ENCODE measurements at places on chromosomes 3 and 15.

DNA sequence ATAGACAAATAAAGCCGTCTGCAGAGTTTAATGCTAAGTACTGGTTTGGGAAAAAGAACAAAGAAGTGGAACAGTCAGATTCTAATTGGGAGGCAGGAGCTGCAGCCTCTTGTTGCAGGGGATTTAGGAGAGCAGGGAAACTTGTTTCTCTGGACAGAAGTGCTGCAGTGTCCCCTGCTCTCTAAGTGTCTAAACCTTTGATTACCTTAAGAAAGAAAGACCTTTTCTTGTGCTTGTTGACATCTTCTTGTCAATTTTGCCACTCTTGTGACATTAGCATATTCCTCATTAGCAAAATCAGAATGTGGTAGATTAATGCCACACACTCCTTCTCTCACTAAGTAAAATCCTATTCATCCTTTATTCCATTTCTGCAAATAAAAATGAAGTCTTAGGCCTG lies 38.8 kb downstream of the TRAT1 start:
- no peak for DNase-seq

DNA sequence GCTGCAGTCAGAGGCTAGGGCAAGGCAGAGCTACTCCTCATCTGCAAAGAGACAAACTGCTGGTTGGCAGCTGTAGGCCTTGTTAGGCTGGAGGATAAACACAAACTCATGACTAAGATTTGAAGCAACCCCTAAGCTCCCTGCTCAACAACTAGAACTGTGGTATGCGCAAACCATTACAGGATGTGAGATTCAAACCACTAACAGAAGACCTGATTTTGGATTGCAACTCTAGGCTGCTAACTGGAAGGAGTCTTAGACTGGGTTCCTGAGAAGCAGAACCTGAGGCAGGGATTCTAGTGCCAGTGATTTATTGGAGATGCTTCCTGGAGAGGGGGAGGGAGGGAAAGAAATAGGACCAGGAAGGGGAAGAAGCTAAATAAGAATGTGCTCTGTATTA lies 22.5 kb downstream of the CCR4 start:
- peak; percentile 30 for DNase-seq

DNA sequence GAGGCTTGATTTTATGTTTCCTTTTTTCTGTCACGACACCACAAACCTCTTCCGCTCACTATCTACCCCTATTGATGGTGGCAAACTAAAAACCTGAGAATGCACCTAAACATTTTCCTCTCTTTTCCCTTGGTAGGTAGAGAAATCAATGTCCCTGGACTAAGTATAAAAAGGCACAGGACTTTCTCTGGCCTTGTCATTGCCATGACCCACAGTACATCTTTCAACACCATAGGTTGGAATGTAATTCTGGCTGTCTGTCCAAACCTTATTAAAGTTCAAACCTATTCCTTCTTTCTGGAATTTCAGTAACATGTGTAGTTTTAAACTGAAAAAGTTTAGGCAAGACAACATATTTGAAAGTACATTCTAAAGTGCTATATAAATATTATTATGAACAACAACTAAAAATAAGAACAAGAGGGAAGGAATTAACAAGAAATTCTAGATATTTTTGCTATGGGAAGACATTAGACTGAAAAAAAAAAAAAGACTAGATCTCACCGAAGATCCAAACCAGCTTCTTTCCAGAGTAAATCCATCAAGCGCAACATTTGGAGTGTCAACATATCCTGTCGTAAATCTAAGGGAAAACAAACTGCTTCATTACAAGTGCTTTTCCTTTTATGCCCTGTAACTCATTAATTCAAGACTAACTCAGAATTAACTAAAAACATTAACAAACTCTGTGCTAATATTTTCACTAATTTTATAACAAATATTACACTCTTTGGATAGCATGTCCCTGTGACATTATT lies 73.1 kb downstream of the FAIM start:
- no peak for DNase-seq

GRCh38 chr15:39443659-39444219 lies 137.1 kb upstream of the THBS1 start:
- no peak for DNase-seq

DNA sequence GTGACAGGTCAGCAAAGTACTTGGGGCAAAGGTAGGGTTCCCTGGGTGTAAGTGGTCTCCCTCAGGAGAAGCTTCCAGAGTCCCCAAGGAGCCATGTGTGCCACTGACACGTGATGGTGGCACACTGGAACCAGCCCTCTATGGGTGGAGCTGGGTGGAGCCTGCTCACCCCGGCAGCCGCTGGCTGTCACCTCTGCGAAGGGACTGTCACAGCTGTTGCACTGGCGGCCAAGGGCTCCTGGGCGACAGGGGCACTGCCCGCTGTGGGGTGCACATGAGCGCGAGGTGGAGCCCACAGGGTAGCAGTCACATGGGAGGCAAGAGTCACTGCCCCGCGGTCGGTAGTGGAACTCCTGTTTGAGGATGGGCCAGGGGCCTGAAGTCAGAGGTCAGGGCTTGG lies 12.0 kb downstream of the CELSR3 start:
- no peak for DNase-seq

DNA sequence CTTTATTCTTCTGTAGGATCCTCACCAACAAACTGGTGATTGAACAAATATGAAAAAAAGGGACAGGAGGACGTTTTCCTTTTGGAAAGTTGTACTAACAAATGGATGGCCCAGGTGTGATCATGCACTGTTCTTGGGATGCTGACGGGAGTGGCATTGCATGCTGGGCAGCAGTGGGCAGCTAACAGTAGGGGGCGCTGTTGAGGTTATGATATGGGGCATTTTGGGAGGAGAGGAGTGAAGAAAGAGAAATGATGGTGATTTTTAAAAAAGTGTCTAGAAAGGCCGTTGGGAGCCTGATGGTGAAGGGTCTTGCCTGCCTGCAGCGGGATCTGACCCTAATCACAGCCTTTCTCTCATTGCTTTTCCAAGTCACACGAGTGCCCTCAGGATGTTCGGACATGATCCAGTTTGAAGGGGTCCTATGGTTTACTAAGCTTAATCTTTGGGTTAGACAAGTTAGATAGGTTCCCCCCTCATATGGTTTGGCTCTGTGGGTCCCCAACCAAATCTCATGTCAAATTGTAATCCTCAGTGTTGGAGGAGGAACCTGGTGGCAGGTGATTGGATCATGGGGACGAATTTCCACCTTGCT lies 46.2 kb upstream of the PRTG start:
- peak; percentile 44 for DNase-seq

DNA sequence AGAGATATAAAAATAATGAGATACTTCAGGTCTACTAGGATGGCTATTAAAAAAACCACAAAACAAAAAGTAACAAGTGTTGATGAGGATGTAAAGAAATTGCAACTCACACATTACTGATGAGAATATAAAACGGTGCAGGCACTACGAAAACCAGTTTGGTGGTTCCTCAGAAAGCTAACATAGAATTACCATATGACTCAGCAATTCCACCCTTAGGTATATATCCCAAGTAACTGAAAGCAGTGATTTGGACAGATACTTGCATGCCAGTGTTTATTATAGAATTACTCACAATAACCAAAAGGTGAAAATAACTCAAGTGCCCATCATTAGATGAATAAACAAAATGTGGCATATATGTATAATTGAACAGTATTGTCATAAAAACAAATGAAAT lies 87.5 kb upstream of the MELTF start:
- DNase-seq, result no peak

DNA sequence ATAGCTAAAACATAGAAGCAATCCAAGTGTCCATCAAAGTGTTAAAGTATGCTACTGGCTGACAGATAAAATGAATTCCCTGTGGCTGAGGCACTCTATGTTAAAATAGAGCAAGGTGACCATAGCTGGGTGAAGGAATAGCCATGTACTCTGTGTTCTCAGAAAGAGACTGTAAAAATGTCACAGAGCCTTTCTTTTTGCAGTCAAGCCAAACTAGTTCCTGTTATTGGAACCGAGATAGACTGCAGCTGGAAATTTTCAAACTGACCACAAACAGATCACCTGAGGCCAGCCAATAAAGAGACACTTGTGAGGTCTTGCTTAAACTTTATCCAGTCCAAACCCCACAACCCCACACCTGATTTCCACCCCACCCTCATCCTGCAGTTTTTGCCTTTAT lies 422.8 kb upstream of the NAALADL2 start:
- DNase-seq, result no peak

DNA sequence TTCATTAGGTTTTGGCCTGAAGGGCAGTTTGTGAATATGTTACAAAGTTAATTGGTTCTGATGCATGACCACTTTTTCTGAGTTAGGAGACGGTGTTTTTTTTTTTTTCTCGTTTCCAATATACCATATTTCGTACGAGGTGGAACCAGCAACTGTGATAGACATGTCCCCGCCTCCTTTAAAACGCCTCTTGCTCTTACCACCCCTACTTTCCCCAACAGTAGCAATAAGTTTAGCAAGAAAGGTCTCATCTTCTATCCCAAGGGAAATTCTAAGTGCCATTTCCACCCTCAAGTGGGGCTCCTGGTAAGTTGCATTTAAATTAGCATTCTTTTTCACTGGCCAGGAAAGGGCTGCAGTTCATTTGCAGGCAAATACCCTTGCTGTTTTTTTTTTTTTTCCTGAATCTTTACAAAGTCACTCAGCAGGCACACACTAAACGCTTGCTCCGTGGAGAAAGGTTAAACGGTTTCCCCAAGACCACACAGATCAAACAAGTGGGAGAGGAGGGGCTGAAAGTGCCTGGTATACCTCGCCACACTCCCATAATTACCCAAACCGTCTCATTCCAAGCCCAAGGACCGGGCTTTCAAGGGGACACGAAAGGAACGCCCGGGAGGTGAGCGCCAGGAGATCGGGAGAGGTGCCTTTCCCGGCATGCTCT lies 39.5 kb upstream of the MGA start:
- DNase-seq, result no peak

DNA sequence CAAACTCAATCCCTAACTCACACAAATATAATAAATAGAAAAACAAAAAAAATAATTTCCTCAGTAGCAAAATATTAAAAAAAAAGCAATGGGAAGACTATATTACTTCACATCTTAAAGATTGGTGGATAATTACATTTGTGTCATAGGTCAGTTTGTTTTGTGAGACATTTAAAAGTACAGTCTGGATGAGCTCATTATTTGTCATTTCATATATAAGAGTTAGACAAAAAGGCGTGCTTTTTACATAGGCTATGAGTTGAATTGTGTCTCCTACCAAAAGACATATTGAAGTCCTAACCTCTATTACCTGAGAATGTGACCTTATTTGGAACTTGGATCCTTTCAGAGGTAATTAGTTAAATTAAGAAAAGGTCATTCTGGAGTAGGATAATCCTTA lies 710.1 kb upstream of the CBLB start:
- DNase-seq, result no peak

DNA sequence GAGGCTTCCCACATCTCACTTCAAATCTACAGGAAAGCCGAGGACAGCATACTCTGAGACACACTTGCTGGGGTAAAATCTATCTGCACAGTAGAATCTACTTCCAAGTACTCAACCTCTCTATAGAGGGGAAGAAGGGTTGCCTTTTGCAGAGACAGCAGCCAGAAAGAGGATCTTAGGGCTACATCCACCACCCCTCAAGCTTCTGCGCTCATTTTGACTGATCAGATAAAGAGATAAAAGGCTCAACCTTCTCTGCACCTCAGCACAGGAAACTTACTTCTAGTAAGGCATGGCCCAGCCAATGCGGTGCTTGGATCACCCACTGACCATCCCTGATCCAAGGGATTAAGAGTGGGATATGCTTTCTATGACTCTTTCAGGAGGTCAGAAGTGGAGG lies 6.9 kb upstream of the SLC9A9 start:
- peak; percentile 19 for DNase-seq

- DNase-seq, result no peak
Measured at GRCh38 chr3:118782755-118783202, 251.9 kb downstream of the IGSF11 start.

DNA sequence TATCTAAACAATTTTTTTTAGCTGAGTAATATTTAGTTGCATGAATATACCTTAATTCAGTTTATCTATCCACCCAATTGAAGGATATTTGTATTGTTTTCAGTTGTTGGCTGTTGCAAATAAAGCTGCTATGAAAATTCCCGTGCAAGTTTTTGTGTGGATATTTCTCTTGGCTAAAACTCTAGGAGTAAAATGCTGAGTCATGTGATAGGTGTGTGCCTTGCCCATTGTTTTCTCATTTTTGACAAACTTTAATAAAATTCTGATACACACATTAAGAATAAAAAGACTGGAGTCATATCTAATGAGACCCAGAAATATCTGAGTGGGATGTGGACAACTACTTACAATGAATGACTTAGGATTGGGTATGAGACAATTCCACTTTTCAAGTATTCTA lies 78.6 kb downstream of the MDFIC2 start:
- no peak for DNase-seq

GRCh38 chr3:63015614-63016309 lies 140.5 kb upstream of the CADPS start:
- no peak for DNase-seq

GRCh38 chr15:91243826-91244225 lies 143.8 kb downstream of the SV2B start:
- DNase-seq, result no peak

GRCh38 chr15:89490081-89490813 lies 6.1 kb downstream of the RHCG start:
- DNase-seq, result no peak

- no peak for DNase-seq
Measured at GRCh38 chr3:178059836-178060235, 476.4 kb upstream of the KCNMB2 start.

DNA sequence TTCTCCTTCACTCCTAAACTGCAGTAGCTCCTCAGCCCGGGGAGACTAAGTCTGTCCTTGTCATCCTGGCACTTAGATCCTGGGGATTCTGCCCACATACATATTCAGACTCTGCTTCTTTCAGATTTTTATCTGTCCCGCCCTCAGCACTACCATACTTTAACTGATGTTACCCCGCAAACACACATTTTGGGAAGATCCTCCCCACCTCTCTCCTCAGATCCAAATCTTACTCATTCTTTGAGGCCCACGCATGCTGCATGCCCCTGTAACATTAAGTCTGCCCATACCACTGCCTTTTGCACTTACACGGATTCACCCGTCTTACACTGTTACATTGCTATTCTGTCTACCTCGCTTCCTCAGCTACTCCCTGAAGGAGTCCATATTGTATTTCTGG lies 36.1 kb downstream of the SENP8 start:
- DNase-seq, result no peak

GRCh38 chr3:174495311-174495710 lies 363.8 kb upstream of the NAALADL2 start:
- DNase-seq, result no peak

- DNase-seq, result no peak
Measured at GRCh38 chr3:193943851-193944517, 192.0 kb upstream of the HES1 start.

All from CD4-positive, alpha-beta T cell treated with Interleukin-6 for 4 hours (primary cell).